ENCODE measurements at places on chromosomes 6 and 20.

- no peak for DNase-seq
Observed at GRCh38 chr6:71012866-71013469, 56.1 kb upstream of the B3GAT2 start.

- no peak for DNase-seq
Observed at GRCh38 chr6:163406366-163406765, 8.2 kb upstream of the QKI start.

DNA sequence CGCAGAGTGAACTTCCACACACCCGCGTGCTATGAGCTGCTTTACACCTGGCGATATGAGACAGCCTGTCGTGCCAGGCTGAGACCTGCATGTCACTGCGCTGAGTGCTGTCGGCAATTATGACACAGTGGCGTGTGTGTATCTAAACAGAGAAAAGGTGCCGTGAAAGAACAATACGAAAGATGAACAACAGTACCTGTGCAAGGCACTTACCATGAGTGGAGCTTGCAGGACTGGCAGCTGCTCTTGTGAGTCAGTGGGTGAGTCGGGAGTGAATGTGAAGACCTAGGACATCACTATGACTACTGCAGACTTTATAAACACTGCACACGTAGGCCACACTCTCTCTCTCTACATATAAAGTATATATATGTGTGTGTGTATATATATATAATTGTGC lies 68.5 kb upstream of the DUSP22 start:
- DNase-seq, result no peak

DNA sequence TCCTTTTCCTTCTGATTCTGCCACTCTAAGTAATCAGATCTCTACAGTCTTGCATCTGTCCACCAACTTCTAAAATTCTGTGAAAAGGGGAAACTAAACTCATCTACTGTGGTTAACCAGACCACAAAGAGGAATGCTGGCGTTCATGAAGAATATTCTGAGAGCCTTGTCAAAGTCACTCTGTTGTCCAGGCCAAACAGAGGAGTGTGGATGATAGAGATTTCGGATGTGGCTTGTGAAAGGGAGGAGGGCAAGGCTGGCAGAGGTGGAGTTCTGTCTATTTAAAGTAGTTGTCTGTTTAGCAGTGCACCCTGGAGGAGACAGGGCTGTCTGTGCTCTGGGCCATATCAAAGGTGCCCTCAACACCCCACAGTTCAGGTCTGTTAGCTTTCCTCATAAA lies 33.9 kb downstream of the CCN2 start:
- DNase-seq, result no peak

- DNase-seq, result no peak
Observed at GRCh38 chr6:64445038-64445437, 809.4 kb downstream of the PHF3 start.

GRCh38 chr20:5621305-5621704 lies 128.9 kb upstream of the SHLD1 start:
- no peak for DNase-seq
